Right renal cortex interstitium (tissue), 3 donors: ENCODE measurements at places on chromosomes 3 and 15.

DNA sequence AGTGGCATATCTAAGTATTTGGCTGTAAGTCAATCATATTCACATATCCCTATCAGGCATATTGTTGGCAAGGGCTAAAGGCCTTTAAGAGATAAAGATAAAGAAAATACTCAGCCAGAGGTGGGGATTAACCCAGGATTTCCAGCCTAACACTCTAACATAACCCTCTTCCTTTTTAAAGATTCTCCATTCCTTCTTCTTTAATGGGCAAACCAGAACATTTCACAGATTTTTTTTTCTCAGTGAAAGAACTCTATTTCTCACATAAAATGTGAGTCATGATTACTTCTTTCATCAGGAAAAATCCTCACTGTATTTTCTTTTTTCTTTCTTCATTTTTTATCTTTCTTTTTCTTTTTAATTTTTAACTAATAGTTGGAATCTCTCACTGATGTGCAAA lies 200.4 kb downstream of the NR1D2 start:
- no peak for DNase-seq

GRCh38 chr3:4224331-4224730 lies 78.8 kb upstream of the SETMAR start:
- DNase-seq = no peak

- DNase-seq = no peak
These were observed 848 bp upstream of the CADPS start for GRCh38 chr3:62876064-62876463.

- DNase-seq = no peak
These were observed 3.3 kb upstream of the SNX33 start for GRCh38 chr15:75644376-75644775.

DNA sequence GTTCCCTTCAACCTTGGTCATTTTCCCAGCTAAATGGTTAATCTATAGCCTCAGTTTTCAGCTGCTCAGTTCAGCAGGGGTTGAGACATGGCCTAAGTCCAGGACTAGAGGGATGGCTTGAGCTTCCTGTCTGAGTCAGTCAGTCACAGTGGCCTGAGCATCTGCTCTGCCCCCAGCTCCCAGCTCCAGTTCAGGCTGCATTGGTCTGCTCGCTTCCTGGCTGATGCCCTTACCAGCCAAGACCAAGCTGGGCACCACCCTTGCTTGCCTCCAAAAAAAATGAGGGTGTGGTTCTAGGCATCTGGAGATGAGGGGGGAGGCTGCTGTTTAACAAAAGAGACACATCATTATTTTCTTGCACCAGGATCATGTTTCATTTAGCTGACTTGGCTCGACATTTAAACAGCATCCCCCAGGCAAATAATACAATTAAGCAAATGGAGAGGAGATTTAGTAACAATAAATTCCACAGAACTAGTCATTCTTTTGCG lies 70.7 kb downstream of the WNT5A start:
- no peak for DNase-seq

DNA sequence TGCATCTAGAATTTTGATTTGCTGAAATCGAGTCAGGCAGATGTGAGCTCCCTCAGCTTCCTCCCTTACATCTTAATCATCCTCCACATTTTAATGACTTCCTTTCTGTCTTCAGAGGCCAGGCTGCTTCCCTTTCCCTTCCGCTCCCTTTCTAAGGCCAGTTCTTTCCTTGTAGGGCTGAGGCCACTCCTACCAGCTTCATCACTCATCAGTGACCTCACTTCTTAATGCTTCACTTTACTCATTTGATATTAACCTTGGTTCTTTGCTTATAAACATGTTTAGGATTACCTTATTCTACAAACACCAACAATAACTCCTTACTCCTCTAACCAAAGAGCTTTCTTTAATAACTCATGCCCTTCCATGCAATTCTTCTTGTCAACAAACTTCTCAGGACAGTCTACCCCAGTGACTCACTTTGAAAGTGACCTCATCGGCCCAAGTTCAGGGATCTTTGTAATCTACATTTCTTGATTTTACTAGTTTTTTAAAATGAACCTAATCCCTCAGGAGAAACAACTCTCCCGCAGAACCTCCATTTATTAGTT lies 23.9 kb downstream of the ILDR1 start:
- DNase-seq = no peak
